ENCODE measurements at places on chromosomes 1 and 21. TPM values are rescaled to one million over a fixed set of nuclear protein-coding genes. Genes with fewer than 3 reads are reported as not detected.

- peak overlapping the region; percentile 56 for H3K27ac ChIP-seq
- no peak overlapping the region for H3K4me3 ChIP-seq
Measured at GRCh38 chr21:26116456-26117011, 54.0 kb downstream of the APP start.

USH2A gene
- 0.02 TPM for total RNA-seq

- peaks cover 34% of the 10 kb centered on the region for H3K4me1 ChIP-seq
- peak; percentile 97 for DNase-seq
- H3K27ac ChIP-seq, result peak overlapping the region; percentile 74
- H3K4me3 ChIP-seq, result peak overlapping the region; percentile 14
- H3K36me3 ChIP-seq, result peaks cover 8% of the 10 kb centered on the region
Measured at GRCh38 chr1:31689854-31690253, 14.0 kb downstream of the COL16A1 start.

GRCh38 chr1:168488138-168488537 lies 55.7 kb downstream of the XCL2 start:
- DNase-seq, result peak; percentile 66
- peaks cover 9% of the 10 kb centered on the region for H3K4me1 ChIP-seq
- H3K27ac ChIP-seq, result no peak overlapping the region
- no peak overlapping the region for H3K4me3 ChIP-seq
- H3K36me3 ChIP-seq, result no peaks in the 10 kb centered on the region
- H3K27me3 ChIP-seq, result no peaks in the 10 kb centered on the region

DNA sequence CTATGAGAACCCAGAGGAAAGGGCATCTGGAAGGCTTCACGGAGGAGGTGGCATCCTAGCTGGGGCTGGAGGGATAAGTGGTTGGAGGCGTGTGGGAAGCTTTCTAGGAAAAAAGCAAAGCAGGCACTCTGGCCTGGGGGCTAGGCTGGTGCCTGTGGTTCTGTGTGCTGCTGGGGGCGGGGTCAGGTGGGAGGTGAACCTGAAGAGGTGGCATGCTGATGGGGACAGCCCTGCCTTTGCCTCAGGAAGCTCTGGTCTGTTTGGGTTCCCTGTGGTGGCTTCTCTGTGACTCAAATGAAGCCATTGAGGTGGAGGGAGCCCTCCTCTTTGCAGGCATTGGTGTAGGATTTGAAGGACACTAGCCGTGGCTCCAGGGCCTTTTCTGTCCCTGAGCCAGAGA lies 221.6 kb upstream of the POU3F1 start:
- no peak overlapping the region for H3K27ac ChIP-seq
- H3K4me3 ChIP-seq, result no peak overlapping the region
- H3K36me3 ChIP-seq, result no peaks in the 10 kb centered on the region
- no peak for DNase-seq
- H3K27me3 ChIP-seq, result peaks cover 3% of the 10 kb centered on the region

KCNJ9 gene
- total RNA-seq, result not detected

DNA sequence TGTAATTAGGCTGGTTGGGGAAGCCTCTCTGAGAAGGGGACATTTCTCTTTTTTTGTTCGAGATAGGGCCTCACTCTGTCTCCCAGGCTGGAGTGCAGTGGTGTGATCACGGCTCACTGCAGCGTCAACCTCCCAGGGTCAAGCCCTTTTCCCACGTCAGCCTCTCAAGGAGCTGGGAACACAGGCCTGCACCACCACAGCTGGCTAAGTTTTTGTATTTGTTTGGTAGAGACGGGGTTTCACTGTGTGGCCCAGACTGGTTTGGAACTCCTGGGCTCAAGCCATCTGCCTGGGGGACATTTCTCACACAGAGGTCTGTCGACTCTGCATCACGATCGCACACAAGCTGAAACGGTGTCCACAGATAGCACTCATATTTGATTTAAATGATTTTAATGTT lies 39.7 kb downstream of the HUNK start:
- no peak overlapping the region for H3K4me3 ChIP-seq
- H3K27me3 ChIP-seq, result peaks cover 7% of the 10 kb centered on the region
- no peaks in the 10 kb centered on the region for H3K36me3 ChIP-seq
- peaks cover 3% of the 10 kb centered on the region for H3K4me1 ChIP-seq
- no peak overlapping the region for H3K27ac ChIP-seq

CRNN gene
- not detected for total RNA-seq

- H3K27me3 ChIP-seq, result no peaks in the 10 kb centered on the region
- no peak overlapping the region for H3K27ac ChIP-seq
- DNase-seq, result peak; percentile 2
Measured at GRCh38 chr1:107294686-107295085, 153.8 kb downstream of the NTNG1 start.

Measured in astrocyte (in vitro differentiated cells and primary cell).